ENCODE measurements at places on chromosomes 16 and 17.

DNA sequence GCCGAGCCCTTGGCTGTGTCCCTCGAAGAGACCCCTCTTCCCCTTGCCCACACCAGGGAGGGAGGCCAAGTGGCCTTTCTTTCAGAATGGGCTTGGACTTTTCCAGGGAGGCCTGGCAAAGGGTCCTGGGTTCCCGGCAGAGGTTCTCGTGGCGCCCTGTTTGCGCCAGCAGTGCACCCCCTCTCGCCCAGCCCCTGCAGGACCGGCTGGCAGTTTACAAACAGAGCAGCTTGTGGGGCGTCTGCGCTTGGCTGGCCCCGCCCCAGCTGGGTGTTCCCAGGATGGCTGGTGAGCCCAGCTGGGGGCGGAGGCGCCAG is 137.8 kb upstream of the CIBAR2 start:
- DNase-seq = no peak

GRCh38 chr17:80244871-80245509 is 15.7 kb upstream of the RNF213 start:
- no peak for DNase-seq

DNA sequence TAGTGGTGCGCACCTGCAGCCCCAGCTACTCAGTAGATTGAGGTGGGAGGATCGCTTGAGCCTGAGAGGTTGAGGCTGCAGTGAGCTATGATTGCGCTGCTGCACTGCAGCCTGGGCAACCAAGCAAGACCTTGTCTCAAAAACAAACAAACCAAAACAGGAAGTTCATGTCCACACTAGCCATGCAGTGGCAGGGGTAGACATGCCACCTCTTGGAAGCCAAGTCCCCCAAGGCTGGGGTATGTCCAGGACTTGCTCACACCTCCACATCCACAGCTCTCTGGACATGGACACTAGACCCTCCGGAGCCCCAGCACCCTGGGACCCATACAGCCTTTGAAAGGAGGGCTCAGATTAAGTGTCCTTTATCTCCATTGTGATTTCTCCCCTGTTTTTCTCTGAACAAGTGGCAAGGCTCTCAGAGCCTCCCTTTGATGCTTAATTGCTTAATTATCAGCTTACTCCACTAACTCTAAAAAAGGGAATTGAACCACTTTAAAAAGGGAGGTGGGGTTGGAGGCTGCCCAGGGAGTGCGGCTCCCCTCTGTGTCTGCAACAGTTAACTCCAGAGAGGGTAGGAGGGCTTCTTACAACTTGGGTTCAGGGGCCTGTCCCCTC is 424.6 kb upstream of the C16orf82 start:
- DNase-seq = no peak

DNA sequence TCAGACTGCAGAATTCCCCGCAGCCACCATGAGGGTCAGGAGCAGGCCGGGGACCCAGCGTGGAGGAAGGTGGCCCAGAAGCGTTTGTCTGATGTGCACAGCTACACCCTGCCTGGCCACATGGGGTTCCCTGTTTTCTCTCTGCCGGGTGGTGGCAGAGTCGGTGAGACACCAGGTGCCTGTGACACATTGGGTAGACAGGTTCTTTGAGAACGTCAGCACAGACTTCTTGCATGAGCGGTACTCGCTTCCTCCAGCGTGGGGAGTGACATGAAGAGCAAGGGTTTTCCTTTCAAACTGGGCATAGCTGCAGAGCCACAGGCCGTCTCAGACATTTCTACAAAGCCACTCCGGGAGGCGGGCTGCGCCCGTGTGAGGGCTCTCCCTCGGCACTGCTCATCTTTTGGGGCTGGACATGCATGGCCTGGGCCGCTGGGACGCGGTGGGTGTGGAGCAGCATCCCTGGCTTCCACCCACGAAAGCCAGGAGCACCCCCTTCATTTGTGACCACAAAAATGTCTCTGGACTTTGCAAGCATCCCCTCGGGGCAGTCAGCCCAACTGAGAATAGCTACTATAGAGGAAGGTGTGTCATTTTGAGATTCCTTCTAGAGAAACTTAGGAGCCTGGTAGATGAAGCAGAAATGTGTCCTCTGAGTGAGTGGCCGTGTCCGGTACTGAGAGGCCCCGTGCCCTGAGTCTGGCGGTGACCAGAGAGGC is 26.0 kb downstream of the NME3 start:
- no peak for DNase-seq

DNA sequence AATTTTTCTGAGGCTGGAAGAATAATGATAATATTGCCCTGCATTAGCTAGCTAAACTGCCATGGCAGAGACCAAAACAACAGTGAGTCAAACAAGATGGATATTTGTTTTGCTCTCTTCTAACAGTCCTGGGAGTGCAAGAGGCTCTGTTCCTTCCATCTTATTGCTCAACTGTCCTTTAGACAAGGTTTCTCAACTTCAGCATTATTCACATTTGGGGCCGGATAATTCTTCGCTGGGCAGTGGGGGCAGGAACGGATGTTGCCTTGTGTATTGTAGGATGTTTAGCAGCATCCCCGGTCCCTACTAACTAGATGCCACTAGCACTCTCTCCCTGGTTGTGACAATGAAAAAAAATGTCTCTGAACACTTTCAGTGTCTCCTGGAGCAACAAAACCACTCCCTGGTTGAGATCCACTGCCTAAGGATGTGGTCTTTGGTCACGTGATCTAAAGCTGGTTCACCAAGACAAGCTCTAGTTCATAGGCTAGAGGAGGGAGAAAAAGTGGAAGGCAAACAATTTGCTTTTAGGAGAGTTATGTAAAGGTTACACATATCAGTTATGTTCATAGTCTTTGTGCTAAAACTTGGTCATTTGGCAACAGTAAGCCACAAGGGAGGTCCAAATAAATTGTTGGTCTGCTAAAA is 144.4 kb downstream of the PCTP start:
- no peak for DNase-seq

GRCh38 chr17:63698381-63698885 is 1.5 kb downstream of the LIMD2 start:
- DNase-seq = no peak

GRCh38 chr17:7476494-7476893 is 2.9 kb downstream of the ZBTB4 start:
- DNase-seq = no peak

GRCh38 chr17:57375770-57376225 is 119.5 kb downstream of the MSI2 start:
- no peak for DNase-seq

GRCh38 chr16:67204076-67204475 is 5.1 kb downstream of the ELMO3 start:
- no peak for DNase-seq

DNA sequence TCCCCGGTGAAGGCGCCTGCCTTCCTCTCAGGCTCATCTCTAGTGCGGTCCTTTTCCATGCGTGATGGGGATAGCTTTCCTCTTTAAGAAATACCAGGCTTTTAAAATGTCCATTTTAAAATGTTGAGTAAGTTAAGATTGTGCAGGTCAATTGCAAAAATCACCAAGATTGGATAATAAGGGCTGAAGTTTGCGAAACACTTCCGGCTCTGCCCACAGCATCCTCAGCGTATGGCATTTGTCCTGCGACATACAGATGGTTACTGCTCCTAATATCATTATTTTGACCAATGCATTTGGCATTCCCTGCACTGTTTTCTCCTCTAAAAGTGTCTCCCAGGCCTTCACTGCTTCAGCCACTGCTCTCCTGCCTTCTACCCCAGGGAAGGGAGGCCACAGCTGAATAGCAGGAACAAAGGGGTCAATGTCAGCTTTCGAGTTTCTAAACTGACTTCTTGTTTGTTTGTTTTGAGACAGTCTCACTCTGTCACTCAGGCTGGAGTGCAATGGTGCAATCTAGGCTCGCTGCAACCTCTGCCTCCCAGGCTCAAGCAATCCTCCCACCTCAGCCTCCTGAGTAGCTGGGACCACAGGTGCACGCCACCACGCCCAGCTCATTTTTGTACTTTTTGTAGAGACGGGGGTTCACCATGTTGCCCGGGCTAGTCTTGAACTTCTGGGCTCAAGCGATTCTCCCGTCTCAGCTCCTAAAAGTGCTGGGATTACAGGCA is 91.9 kb downstream of the CRISPLD2 start:
- no peak for DNase-seq

DNA sequence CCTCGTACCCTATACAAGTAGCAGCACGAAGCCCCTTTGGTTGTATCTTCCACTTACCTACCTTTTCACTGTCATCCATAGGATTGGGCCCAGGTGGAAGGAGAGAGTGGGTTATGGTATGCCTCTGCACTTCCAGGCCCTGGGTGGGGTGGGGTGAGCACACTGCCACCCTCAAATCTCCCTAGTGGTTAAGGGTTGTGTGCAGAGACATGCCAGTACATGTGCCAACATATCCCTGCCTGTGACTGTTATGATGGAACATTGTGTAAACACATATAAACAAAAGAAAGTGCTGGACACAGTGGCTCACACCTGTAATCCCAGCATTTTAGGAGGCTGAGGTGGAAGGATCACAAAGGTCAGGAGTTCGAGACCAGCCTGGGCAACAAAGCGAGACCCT is 11.1 kb downstream of the HROB start:
- DNase-seq = no peak

Data from NCI-H1092 (cell line).